AG20443 (cell line): ENCODE measurements at places on chromosomes 1 and 21.

- DNase-seq, result peak; percentile 71
Observed at GRCh38 chr1:38038861-38039260, 7.7 kb downstream of the POU3F1 start.

- DNase-seq, result no peak
Observed at GRCh38 chr1:39305555-39305954, 101.1 kb downstream of the MACF1 start.

DNA sequence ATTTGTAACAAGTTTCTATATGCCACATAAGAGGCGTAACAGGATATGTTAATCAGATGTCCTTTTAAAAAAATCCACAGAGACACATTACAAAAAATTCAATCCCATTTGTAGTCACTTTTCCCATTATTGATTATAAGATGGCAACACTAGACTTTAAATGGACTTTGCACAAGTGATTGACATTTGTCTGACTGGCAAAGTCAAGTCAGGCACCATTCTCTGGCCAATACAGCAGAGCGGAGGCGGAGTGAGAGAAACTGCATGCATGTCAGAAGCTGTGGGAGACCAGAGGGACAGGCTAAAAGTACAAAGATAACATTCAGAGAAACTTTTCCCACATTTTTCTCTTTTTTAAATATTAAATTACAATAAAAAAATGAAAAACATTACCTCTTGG, 28.1 kb upstream of the RGS5 start:
- DNase-seq, result no peak

DNA sequence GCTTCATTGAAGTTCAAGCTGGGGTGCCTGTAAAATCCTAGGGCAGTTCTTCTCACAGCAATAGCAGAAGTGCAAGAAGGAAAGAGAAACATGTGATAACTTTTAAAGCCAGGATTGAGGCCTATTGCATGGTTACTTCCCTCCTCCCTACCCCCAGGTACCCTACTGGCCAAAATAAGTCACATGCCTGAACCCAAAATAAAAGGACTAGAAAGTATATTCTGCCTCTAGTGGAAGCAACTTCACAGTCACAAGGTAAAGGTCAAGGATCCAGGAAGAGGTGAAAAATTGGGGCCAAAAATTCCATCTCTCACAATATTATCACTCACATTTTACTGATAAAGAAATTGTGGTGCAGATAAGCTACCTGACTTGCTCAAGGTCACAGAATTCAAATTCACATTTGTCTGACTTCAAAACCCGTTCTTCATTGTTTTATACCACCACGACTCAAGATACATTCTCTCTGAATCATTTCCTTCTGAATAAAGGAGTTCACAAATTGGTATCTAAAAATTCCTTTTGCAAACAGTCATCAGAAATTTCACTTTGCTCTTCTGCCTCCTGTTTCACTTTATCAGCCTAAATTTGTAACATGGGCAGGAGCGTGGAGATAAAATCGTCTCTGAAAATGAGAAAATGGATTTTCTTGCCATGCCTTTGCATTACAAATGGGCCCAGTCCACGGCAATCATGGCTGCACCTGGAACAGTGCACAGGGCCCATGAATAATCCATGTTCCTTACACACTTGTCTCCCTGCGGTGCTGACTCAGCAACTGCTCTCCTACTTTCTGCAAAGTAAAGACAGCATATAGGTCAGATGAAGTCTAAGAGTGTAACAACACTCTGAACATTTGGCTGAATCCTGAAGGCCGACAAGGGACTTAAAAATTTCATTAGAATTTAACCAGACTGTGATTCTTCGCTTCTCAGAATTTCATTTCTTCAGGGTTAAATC, 485.3 kb upstream of the NFIA start:
- no peak for DNase-seq

- no peak for DNase-seq
Observed at GRCh38 chr1:200850554-200850953, 22.2 kb upstream of the GPR25 start.

DNA sequence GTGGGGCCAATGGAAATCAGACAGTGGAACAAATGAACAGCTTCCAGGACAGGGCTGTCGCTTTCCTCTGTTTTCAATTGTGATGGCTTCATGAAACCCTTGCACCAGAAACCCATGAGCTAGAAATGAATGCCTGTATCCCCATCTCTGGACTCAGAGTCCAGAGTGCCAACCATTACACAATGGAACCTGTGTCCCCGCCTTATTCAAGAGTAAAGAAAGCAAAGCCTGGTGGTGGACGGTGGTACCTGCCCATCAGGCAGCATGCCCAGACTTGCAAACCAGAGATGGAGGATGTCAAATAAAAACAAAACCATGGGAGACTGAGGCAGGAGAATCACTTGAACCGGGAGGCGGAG, 4.4 kb upstream of the CAPN2 start:
- no peak for DNase-seq

- DNase-seq, result no peak
Observed at GRCh38 chr1:30820299-30820698, 62.7 kb upstream of the LAPTM5 start.

DNA sequence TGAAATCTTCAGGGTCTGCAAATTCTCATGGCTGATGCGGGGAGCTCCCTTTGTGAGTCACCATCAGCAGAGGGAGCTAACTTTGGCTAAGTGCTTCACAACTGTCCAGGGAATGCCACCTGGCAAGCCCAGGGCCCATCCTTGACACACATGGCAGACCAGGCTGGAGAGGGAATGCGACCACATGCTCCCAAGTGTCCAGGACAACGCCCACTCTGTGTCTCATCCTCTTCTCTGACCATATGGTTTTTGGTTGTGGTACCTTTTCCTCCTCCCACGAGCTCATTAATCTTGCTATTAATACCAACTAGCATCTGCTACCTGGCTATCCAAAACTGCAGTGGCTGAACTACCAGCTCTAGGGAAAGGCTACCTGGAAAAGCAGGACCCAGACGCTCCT, 37.1 kb upstream of the CLSTN1 start:
- DNase-seq, result no peak

GRCh38 chr1:2876846-2877245, 75.4 kb upstream of the TTC34 start:
- no peak for DNase-seq

GRCh38 chr1:212671342-212672031, 28.2 kb downstream of the BATF3 start:
- DNase-seq, result peak; percentile 47

- no peak for DNase-seq
Observed at GRCh38 chr1:74236440-74236839, 1.3 kb downstream of the TNNI3K start.

DNA sequence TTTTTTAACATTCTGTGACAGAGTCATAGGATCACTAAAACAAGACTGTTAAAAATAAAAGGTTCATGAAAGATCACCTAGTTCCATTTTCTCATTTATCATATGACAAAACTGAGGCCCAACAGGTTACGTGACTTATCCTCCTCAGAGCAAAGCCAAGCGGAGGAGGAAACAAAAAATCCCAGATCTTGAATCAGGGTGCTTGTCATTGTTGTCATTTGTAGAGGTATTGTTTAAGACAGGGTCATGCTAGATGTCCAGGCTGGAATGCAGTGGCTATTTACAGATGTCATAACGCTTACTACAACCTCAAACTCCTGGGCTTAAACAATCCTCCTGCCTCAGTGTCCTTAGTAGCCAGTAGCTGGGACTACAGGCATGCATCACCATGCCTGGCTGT, 293.2 kb downstream of the DSCAM start:
- DNase-seq, result no peak

DNA sequence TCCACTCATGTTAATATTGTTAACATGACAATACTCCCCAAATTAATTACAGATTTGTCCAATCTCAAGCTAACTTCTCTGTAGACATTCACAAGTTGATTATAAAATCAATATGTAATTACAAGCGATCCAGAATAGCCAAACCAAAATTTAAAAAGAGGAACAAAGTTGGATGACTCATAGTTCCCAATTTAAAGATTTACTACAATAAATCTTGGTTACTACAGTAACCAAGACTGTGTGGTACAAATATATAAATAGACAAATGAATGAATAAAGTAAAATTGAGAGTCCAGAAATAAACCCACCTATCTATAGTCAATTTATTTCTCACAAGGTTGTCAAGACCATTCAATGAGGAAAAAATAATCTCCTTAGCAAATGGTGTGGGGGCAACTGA, 7.1 kb upstream of the KRTAP10-4 start:
- no peak for DNase-seq

DNA sequence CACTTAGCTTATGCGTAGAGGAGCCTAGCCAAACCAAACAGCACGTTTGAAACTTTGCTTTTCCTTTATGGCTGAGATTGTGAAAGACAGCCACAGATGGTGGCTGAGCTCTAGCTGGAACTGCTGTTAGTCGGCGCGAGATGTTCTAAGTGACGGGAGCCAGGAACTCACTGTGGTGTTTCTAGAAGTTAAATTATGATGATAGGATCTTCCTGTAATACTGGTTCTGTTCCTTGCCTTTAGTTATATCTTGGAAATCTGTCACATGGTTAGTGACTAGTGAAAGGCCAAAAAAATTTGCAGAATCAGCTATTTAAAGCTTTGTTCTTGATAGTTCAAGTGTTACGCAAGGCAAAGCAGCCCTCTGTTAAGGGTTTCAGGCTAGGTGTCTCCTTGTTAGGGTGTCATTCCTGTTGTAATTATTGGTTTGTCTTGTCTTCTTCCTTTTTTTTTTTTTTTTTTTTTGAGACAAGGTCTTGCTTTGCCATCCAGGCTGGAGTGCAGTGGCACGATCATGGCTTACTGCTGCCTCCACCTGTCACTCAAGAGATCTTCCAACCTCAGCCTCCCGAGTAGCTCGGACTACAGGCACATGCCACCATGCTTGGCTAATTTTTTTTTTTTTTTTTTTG, 22.6 kb downstream of the AK4 start:
- peak; percentile 32 for DNase-seq

DNA sequence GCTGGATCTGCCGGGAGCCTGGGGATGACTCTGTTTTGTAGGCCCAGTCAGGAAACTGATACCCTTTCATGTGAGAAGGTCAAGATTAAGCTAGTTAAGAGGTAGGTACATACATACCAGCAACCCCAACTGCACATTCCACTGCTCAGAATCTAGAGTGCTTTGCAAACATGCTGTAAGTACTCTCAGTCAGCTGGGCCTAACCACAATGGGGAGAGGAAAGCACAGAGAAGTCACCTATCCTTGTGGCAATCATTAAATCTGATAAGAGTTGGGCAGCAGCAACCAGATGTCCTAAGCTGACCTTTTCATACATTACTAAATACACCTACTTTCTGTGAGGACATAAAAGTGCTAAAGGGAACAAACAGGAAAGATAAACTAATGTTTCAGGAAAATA, 2.5 kb downstream of the ETV3 start:
- no peak for DNase-seq

- no peak for DNase-seq
Observed at GRCh38 chr1:7771823-7772299, 765 bp downstream of the VAMP3 start.

DNA sequence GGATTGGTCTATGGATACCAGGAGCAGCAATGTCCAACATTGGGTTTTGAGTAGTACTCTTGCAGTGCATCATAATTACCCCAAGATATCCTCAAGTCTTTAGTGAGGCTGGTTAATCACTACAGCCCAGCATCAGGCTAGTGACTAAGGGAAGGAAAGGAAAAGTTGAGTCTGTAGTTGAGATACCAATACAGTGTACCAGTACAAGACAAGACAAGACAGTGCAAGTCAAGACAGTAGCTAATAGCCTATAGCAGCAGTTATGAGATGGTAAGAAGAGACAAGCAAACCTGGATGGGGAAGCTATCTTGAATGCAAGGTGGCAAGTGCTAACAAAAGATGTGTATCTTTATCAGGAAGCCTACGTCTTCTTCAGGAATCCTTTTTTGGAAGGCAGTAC, 13.3 kb upstream of the GNG12 start:
- DNase-seq, result no peak

DNA sequence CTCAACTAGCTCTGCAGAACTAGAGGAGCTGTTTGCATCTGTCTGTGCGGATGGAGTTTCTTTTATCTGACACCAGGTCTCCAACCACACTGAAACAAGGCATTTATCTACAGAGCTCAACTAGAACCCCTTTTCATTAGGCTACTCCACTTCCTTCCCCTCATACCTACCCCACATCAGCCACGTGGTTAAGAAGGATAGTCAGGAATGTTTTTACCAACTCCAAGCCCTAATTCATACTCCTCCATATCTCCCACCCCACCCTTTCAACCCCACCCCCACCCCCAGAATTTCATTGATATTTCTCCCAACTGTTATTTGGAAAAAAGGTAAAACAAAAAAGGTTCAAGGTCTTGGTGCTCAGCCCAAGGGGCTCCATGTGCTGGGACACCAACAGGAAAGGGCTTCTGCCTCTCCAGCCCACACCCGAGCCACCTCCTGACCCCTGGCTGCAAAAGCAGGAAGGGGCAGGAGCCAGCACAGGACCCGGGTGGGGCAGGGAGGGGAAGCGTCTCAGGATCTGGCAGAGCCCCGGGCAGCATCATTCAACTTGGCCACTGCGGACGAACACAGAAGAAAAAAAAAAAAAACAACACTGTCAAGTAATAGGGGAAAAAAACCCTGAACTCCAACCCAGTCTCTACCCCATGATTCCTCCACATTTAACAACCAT, 7.0 kb downstream of the ENSA start:
- DNase-seq, result no peak
